Stimulated activated CD8-positive, alpha-beta memory T cell treated with anti-CD3 and anti-CD28 coated beads, Interleukin-15, amount 100 ng/mL, for 24 hours (primary cell): ENCODE measurements at places on chromosomes 12 and 14.

- no peak for DNase-seq
These were observed 389 bp upstream of the CCNB1IP1 start for GRCh38 chr14:20333494-20333841.

DNA sequence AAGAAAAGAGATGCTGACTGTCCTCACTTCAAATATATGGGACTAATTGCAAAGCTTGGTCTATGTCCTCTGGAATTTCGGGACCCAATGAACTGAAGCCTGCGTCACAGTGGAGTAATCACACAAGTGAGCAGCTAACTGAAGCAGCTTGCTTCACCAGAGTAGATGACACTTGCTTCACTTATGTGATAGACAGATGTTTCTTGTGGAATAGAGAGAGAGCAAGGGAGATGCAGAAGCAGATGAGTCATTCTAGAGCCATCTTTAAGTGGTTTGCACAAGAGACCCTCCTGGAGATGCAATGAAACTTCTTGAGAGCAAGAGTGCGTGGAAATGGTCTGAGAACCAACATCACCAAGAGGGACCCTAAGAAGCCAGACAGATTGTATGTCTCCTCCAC is 1537.1 kb upstream of the FLRT2 start:
- no peak for DNase-seq

DNA sequence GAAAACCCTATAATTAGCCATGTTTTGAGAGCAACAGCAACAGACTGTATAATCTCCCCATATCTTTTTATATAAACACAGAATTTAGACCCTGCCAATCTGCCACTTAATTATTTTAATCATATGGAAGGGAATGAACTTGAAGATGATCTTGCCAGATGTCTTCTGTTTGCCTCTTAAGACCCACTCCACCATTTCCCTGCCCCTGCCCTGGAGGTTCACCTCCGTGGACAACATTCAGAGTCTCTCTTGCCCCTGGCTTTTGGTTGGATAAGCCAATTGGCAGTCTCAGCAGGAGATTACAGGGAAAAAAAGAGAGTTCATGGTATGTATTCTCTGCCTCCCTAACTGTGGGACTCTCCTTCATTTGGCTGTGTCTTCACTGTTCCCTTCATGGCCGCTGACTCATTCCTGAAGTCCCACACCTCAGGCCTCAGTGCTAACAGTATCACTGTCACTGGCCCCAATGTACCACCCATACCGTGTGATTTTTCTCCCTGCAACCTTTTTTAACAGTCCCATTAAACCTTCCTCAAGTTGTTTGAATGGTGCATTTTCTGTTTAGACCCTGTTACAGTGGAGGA is 184.8 kb downstream of the PIK3C2G start:
- no peak for DNase-seq

DNA sequence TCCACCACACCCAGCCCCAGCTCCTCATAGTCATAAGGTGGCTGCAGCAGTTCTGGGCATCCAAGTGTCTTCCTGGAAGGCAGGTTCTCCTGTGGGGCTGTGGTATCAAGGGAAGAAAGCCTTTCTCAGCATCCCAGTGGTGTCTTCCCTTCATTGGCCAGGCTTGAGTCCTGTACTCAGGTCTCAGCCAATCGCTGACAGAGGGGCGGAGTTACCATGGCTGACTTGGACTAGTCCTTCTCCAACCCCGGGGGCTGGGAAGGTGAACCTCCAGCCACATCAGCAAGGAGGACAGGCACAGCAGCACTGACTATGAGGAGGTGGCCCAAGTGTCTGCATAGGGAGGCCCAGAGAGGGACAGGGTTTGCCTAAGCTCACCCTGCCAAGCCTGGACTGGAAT is 64.0 kb upstream of the SLC24A4 start:
- no peak for DNase-seq

DNA sequence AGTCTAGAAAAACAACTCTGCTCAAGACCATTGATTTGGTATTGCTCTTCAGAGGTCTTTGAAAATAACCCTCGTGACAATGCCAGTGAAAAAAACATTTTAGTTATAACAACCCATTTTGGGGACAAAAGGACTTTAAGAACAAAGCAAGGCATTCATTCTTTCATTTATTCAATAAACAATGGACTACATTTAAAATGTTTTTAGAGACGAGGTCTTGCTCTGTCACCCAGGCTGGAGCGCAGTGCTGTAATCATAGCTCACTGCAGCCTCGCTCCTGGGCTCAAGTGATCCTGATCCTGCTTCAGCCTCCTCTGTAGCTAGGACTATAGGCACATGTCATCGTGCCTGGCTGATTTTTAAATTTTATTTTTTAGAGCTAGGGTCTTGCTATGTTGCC is 7.7 kb upstream of the KICS2 start:
- DNase-seq: no peak

DNA sequence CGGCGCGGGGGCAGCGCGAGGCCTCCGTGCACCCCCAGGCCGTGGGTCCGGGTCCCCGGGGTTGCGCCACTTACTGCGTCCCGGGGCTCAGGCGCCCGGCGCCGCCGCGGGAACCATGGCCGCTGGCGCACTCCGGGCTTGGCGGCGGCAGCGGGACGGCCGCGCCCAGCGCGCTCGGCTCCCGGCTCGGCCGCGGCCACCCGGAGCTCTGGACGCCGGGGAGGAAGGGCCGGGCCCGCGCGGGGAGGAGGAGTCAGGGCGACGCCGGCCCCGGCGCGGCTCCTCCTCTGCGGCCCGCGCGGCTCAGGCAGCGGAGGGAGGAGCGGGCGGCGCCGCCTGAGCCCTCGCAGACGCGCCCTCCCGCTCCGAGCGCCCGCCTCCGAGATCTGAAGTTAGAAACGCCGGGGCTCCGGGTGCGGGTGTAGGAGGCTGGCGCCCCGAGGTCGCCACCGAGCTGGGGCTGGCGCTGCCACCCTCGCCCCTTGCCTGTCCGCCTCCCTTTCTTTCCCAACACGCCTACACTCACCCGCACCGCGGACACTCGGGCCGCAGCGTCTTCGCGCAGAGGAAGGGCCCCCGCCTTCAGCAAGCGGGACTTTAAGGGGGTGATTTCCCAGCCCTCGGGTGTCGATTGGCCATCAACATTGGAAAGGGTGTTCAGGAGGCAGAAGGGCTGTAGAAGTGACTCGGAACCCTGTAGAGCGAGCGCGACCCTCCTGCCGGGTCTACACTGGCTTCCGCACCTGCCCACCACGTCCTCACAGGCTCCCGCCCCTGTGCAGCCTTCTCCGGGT is at the start of gene NIN:
NIN (minus strand) TSS at position 231 of the 794 bp plus-strand sequence. CDS start 9,106 bp downstream, outside the sequence.
- peak; percentile 39 for DNase-seq

DNA sequence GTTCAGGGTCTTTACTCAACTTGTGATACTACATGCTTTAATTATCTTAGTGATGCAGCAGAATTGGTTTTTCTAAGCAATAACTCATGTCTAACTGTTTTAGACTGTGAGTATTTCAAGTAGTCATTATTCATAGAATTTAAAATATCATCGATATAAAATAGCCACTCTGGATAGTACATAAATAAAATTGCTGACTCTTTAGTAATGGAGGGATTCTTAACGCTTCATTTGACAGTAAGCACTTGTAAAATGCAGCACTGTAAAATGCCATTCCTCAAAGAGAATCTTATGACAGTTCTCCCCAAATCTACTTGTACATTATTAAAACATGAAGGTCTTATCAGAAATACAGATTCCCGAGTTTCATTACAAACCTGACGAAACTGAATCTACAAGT is 262.8 kb upstream of the LRFN5 start:
- DNase-seq: no peak

DNA sequence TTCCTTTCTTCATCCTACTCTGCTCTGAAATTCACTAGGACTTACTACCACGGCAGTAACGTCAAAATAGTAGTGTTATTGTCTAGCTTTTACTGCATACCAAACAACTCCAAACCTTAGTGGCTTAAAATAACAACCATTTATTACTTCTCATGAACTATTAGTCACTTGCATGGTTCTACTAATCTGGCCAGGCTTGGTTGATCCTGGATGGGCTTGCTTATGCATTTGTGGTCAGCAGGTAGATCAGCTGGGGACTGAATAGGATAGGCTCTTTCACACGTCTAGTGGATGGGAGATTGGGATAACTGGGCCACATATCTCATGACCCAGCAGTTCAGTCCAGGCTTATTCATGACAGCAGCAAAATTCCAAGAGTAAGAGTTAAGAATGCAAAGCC is 9.4 kb upstream of the SLC35F4 start:
- DNase-seq: no peak

GRCh38 chr12:74922642-74923041 is 287.0 kb downstream of the KCNC2 start:
- DNase-seq: no peak

GRCh38 chr14:69999261-69999674 is 120.1 kb downstream of the SMOC1 start:
- no peak for DNase-seq

- no peak for DNase-seq
These were observed 886.2 kb upstream of the MGAT4C start for GRCh38 chr12:87142342-87142741.

GRCh38 chr12:5384015-5384414 is 47.9 kb upstream of the NTF3 start:
- DNase-seq: no peak

- no peak for DNase-seq
These were observed 2.6 kb downstream of the TESC start for GRCh38 chr12:117096501-117097042.

DNA sequence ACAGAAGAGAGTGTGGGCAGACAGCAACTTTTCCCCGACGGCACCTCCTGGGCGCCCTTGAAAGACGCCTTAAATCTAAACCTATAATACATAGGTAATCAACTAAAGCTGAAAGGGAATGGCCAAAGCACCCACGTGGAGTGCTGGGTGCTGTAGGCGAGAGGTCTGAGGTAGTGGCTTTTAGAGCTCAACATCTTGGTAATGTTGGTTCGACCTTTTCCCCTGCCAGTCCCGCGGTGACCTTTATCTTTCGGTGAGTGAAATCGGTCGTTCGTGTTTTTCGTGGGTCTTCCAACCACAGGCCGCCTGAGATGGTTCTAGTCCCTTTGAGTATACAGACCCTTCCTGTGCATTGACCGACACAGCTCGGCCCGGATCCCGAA is 9.1 kb downstream of the OR6S1 start:
- no peak for DNase-seq

GRCh38 chr14:23566778-23567185 is 809 bp downstream of the AP1G2 start:
- DNase-seq: no peak

DNA sequence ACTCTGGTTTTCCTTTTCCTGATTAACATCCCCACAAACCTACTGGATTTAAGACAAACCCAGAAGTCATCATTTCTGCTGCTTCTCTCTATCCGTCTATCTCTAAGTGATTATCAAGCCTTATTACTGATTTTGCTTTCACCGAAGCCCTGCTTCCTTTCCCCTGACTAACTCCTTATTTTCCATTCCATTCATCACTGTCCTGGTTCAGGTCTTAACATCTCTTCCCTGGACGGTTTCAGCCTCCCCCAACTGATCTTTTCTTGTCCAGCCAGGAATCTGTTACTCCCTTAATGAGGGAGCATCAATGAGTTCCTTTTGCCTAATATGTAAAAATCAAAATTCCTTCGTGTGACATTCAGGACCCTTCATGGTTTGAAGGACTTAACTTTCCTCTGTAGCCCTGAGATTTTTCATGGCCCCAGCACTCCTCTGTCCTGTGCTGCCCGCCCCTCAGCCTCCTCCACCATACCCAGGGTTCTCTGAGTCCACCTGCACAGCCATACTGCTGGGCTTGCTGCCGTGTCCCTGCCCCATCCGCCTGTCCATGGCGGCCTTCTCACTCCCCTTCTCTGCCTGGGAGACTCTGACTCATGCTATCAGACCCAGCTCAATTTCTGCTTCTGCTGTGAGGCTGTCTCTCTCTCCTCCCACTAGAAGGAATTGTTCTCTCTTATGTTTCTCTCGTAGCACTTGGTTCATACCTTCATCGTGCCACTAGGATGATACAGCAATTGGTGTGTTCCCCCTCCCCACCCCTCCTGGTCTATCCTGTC is 167.8 kb upstream of the HIF1A start:
- DNase-seq: no peak

DNA sequence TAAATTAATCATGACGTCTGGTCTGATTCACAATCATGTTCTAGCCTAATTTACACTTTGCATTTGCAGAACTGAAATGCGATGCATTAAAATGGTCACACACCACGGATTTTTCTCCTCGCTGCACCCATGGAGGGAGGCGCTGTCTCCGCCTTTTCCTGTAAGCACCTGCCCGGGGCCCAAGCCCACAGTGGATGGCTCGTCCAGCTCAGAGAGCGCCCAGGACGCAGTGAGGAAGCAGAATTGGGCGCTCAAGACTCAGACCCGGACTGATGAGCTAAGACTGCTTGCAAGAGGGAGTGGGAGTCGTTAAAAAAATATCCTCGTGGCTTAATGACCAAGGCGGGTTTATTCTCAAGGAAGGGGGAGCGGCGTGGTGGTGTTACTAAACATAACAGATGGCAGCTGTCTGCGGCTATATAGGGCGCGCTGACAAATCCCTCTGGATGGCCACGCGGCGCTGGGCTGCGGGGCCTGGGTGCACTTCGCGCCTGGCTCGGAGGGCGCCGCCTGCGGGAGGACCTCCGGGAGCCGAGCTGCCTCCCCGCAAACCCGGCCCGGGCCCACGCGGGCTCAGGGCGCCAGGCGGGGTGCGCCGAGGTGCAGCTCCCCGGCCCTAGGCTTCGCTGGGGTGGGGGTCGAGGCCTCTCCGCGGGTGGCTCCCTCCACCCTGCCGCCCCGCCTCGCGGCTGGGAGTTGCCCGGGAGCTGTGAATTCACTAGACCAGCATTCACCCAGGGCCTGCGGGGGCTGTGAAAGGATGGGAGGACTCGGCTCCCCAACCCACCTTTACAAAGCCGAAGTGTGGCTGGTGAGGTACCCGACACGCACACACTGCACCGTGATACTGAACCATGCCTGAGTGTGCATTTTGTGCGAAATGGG is 78.7 kb downstream of the PPM1A start:
- peak; percentile 13 for DNase-seq

- no peak for DNase-seq
These were observed 35.4 kb downstream of the TAOK3 start for GRCh38 chr12:118337194-118337838.

- DNase-seq: no peak
These were observed 94.5 kb downstream of the PCNX1 start for GRCh38 chr14:71001742-71002141.

- DNase-seq: no peak
These were observed 80.4 kb downstream of the LIN7A start for GRCh38 chr12:80857311-80857710.

GRCh38 chr12:110349096-110349495 is 54.4 kb downstream of the ANAPC7 start:
- no peak for DNase-seq

GRCh38 chr12:65016881-65017650 is 104.0 kb downstream of the WIF1 start:
- no peak for DNase-seq

DNA sequence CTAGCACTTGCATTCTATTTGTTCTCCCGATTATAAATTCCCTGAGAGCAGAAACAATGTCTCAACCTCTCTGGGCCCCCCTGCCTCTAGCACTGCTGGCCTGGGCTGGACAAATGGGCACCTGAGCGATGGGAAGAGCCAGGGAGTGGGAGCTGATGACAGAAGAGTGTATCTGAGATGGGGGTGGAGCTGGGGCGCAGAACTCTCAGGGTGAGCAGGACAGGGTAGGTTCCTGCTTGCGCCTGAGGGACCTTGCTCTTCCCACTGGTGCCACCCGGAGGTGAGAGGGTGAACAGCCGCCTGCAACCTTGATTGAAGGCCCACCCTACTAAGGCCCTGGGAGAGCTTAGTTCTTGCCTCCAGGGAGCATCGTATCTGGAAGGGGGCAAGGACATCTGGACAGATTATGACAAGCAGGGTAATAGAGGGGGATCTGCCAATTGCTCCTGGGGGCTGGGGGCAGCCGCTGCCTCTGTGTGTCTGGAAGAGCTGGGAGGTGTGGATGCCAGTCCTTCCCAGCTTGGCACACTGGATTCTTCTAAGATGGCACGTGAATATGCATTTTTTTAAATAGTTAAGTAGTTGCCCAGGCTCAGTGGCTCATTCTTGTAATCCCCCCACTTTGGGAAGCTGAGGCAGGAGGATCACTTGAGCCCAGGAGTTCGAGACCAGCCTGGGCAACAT is 43.0 kb upstream of the TSPAN9 start:
- peak; percentile 7 for DNase-seq
